Pulmonary artery endothelial cell (primary cell): ENCODE measurements at places on chromosomes 6 and 20.
A peak's percentile ranks its signal among the peaks of the same experiment; 100 is the strongest.

DNA sequence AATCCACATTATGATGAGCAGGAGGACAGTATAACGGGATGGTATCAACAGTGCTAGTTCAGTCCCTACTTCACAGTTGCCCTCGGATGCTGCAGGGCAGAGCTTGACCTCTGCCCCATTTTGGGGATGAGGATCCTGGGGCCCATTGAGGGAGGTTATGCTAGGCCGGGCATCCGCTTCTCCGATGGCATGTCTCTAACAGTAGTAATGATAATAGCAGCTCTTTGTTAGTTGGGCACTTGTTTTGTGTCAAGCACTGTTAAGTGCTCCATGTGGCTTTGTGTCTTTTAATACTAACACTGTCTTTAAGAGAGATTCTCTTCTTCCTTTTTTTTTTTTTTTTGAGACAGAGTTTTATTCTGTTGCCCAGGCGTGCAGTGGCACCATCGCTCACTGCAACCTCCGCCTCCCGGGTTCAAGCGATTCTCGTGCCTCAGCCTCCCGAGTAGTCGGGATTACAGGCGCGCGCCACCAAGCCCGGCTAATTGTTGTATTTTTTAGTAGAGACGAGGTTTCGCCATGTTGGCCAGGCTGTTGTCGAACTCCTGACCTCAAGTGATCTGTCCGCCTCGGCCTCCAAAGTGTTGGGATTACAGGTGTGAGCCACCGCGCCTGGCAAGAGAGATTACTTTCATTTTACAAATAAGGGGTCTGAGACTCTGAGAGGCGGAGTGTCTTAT lies 1.1 kb downstream of the MAPRE1 start:
- no peak for DNase-seq

GRCh38 chr6:43951063-43951755 lies 176.0 kb downstream of the MRPL14 start:
- DNase-seq: no peak

- DNase-seq: no peak
These were observed 648.6 kb downstream of the COL12A1 start for GRCh38 chr6:74557236-74557635.

DNA sequence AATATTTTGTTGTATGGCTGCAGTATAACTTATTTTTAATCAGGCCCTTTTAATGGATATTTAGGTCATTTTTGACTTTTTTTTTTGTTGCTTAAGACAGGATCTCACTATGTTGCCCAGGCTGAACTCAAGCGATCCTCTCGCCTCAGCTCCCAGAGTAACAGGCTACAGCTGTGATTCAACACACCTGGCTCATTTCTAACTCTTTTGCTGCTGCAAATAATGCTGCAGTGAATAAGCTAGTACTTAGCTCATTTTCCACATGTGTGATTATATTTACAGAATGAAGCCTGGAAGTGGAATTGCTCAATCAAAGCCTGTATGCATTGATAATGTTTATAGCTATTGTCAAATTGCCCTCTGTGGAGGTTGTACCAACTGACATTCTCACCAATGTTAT lies 1.1 kb downstream of the GTSF1L start:
- no peak for DNase-seq

DNA sequence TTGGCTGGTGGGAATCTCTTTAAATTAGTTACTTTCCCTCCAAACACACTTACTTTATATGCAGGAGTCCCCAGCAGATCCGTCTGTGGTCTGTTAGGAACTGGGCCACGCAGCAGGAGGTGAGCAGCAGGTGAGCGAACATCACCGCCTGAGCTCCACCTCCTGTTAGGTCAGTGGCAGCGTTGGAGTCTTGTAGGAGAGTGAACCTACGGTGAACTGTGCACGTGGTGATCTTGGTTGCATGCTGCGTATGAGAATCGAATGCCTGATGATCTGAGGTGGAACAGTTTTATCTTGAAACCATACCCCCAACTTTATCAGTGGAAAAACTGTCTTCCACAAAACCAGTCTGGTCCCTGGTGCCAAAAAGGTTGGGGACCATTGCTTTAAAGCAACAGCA lies 5.0 kb downstream of the SERPINB6 start:
- DNase-seq: no peak

DNA sequence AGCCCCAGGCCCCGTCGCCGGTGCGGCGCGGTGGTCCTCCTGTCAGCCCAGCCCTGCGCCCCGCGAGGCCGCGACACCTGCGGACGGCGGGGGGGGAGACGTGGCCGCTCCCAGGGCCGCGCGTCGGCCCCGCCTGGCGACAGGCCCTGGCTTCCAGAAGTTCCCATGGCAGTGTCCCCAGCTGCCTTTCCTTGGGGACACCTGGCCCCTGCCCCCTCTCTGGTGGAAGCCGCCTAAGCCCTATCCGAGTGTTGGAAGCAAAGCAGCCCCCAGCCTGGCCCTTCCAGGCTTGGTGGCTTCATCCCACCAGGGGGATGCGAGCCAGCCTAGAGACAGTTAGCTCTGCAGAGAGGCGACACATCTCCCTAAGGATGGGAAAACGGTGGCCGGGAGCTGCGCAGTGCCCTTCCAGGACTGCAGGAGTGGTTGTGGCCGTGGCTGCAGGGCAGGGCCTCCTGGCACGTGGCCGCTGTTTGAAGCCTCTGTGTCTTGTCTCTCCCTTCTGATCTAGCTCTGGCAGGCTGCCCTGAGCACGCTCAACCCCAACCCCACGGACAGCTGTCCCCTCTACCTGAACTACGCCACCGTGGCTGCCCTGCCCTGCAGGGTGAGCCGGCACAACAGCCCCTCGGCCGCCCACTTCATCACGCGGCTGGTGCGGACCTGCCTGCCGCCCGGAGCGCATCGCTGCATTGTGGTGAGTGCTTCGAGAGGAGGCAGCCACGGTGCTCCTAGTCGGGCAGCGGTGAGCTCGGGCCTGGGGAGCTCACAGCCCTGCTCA lies 816 bp downstream of the NPEPL1 start:
- no peak for DNase-seq

GRCh38 chr20:63908008-63908682 lies 13.2 kb downstream of the DNAJC5 start:
- no peak for DNase-seq

DNA sequence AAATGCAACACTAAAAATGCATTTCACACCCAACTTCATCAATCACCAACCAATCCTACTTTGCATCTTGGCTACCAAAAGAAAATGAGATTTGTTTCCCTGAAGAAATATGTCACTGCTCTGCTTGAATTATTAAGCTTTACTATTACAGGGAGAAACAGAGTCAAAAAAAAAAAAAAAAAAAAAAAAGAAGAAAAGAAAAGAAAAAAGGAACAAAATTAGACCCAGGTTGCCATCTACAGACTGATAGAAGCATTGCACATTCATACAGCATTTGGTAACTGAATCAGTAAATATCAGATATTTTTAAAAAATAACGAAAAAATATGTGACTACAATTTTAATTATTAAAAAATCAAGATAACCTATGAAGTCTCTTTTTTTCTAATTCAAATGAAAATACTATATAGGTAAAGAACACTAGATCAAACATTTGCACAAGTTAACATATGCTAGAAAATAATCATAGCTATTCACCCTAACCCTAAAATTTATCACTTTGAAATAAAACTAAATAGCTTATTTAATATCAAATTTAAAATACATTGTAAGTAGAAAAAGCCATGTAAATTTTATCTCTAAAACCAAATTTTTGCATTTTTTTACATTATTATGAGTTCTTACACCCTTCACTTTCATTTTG lies 83.3 kb downstream of the DCDC2 start:
- no peak for DNase-seq

DNA sequence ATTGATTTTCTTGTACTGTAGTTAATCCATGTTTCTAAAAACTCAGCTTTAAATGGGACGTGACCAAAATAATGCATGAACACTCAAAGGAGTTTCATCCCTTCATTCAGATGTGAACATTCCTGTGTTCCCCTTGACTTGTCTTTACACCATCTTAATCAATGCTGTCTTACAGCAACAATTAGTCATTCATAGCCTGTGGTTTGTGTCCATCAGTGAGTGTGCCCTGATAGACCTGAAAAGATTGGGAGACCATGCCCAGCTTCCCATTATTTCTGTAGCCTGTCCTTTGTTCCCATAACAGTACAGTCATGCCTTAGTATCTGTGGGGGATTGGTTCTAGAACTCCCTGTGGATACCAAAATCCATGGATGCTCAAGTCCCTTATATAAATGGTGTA lies 23.9 kb downstream of the NT5E start:
- DNase-seq: no peak

DNA sequence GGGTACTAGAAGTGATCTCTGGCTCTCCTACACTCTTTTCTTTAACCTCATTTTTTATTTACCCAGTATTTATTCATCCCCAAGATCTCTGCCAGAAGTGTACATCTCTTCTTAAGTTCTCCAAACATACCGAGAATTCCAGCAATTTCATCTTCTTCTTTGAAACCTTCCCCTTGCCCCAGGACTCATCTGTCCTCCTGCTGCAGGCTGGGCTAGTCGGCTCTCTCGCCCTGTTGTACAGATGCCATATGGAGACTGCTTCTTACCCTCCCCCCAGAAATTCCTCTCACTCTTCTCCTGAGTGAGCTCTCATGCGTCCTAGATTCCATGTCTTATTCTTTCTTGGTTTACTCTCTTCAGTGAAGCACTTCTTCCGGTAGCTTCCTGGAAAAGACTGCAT lies 21.9 kb upstream of the PNRC1 start:
- DNase-seq: no peak

GRCh38 chr20:14673164-14673563 lies 335.8 kb upstream of the FLRT3 start:
- no peak for DNase-seq

- DNase-seq: no peak
These were observed 100.2 kb upstream of the ARMC2 start for GRCh38 chr6:108748055-108748454.

- DNase-seq: no peak
These were observed 742.4 kb upstream of the CHD6 start for GRCh38 chr20:42360621-42361020.

DNA sequence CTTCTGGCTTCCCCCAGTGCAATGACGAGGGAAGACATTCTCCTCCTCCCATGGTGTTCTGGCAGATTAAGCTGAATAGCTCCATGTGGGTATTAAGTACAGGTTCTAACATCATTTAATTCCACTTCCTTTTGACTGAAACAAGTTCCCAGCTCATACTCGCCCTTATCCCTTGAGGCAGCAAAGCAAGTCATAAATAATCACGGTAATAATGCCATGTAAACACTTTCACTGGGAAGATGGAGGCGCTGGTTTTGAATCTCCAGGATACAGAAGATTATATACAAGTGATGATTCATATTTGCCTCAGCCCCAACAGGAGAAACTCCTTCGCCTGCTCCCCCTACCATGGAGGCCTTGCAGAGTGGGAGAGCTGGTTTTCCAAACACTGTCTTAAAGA lies 141.3 kb downstream of the PXDC1 start:
- no peak for DNase-seq

GRCh38 chr6:125008261-125008703 lies 46.0 kb downstream of the RNF217 start:
- no peak for DNase-seq

- no peak for DNase-seq
These were observed 26.3 kb upstream of the ETV7 start for GRCh38 chr6:36413489-36414480.

DNA sequence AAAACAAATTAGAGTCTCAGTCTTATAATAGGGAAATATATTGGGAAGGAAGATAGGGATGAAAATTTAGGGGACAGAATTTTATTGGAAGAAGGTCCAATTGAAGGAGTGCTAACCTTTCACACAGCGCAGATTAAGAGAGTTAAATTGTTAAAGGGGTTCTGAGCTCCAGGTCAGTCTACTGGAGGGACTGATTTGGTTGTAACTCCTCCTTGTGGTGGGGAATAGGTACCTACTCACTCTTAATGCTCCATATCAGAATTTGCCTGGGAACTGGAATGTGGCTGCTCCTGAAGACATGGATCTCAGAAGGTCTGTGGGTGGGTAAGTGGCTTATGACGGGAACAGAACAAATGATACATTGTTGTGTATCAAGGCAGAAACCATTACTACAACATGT lies 143.5 kb downstream of the FLRT3 start:
- no peak for DNase-seq

GRCh38 chr6:116265041-116265829 lies 11.4 kb upstream of the TSPYL4 start:
- DNase-seq: no peak

GRCh38 chr6:83609248-83609647 lies 96.9 kb downstream of the PRSS35 start:
- no peak for DNase-seq

DNA sequence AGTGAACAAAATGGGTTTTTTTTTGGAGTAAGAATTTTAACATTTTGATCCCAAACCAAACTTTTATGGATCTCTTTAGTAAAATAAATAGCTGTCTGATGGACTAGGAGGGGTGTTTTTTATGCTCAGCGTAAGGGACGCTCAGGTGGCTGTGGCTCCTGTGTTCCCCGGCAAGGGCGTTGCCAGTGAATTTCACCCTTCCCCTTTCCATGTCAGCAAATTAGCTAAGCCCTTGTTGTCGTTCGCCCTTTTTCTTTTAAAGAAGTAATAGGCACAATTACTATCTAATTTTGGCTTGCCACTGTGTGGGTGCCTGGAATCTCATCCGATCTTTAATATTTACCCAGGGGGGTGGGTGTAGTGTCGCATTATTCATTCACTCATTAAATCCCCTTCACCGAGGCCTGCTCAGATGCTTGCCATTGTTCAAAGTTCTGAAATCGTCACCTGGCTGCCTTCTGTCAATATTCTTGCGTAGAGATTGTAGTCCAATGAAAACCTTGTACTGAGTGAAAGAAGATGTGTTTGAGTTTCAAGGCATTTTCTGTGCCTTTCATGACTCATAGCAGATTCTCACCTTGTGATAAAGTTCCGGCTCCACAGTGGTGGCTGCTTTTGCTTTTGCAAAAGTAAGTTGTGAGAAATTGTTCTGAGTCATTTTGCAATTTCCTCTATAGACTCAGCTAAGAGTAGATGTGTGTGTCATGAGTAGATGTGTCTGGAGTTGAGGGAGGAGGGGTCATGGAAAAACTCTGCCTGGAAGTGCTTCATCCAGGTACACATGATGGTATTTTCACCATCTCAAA lies 40.0 kb upstream of the CLDN20 start:
- DNase-seq: peak; percentile 69

- DNase-seq: no peak
These were observed 17.9 kb upstream of the ANKRD60 start for GRCh38 chr20:58246346-58246745.

GRCh38 chr6:150150821-150151646 lies 8.2 kb downstream of the PPP1R14C start:
- no peak for DNase-seq

DNA sequence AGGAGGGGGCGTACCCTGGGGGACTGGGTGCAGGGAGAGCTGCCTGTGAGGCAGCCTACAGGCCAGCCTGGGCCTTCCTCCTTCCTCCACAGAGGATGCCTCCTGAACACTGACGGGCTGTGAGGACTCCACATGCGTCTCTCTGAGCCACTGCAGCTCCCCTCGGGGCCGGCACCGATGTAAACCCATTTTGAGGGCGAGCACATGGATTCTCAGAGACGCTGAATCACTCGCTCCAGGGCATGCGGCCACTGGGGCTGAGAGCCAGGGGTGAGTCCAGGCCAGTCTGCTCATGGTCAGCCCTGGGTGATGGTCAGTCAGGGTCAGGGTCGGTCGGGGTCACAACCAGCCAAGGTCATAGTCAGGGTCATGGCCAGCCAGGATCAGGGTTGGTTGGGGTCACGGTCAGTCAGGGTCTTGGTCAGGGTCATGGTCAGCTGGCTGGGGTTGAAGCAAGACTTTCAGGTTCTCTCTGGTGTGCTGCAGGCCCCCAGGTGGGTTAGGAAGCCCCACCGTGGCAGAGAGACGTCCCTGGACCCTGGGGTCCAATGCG lies 14.7 kb upstream of the RBBP8NL start:
- DNase-seq: no peak
